ENCODE measurements at places on chromosomes 12 and 14. TPM values are rescaled to one million over a fixed set of nuclear protein-coding genes. Genes with fewer than 3 reads are reported as not detected.

The PPP1R1A gene
- 75.0 TPM for total RNA-seq

The DBX2 gene
- total RNA-seq: 0.14 TPM

The MUCL1 gene
- total RNA-seq: not detected

The SLC25A21 gene
- total RNA-seq: 0.77 TPM

The SLC35F4 gene
- not detected for total RNA-seq

The NAV3 gene
- total RNA-seq: 1.5 TPM

The OR6C2 gene
- not detected for total RNA-seq

The RASSF9 gene
- 7.3 TPM for total RNA-seq

DNA sequence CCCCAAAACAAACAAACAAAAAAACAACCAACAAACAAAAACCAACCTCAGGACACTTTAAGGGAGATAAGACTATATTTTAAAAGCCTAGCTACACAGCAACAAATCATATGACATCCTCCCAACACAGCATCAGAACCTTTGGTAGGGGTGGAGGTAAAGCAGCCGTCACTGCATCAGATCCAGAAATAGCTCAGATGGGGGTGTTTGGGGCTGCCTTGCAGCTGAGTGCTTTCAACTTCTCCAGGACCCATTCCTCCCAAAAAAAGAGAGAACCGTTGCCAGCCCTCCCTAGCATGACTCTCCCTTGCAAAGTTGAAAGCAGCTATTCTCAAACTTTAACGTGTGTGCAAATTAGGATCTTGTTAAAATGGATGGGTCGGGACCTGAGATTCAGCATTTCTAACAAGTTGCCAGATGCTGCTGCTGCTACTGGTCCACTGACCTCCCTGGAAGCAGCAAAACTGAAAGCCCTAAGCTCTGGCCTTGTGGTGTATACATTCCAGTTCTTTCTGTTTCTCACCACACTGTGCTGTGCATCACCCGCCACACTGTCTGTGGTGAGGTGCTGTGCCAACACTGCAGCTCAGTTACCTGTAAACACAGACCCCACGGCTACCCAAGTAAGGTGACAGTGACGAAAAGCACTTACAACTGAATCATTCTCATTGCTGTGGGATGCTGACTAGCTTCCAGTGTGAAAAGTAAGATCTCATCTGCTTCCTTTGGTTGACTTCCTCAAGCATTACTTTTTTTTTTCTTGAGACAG lies 54.0 kb downstream of the SLC38A1 start:
- DNase-seq: no peak

GRCh38 chr14:104688505-104689108 lies 811 bp upstream of the INF2 start:
- peak; percentile 55 for DNase-seq

GRCh38 chr12:108833355-108833733 lies 24.0 kb downstream of the SSH1 start:
- peak; percentile 44 for DNase-seq

DNA sequence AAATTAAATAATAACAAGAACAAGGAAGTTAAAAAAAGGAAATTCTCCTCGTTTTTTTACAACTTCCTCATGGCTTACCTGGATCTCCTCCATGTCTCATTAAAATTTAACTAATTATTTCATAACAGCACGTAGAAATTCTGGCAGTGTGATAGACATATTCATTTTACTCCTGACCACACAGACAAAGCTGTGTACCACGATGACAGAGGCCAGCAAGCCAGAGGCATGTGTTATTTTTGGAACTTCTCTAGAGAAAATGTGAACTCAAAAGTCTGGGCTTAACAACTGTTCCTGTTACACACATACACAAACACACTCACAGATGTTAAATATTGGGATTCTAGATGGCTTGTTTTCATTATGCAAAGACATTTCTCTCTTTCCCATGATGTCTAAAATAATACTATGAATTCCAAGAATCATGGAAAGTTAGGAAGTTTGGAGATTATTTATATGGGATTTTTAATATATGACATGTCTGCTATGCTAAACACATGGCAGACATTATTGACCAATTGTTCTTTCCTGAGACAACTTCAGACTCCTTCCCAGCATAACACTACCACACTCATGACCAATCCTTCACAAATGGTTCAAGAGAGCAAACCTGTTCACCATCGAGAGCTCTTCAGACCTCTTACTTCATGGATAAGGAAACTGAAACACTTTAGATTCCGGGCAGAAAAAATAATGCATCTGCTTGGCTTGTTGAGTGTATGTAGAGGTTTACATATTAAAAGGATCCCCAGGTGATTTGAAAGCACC lies 158.7 kb downstream of the DACT1 start:
- DNase-seq: no peak

- no peak for DNase-seq
Observed at GRCh38 chr12:106586803-106587684, 4.2 kb downstream of the RFX4 start.

DNA sequence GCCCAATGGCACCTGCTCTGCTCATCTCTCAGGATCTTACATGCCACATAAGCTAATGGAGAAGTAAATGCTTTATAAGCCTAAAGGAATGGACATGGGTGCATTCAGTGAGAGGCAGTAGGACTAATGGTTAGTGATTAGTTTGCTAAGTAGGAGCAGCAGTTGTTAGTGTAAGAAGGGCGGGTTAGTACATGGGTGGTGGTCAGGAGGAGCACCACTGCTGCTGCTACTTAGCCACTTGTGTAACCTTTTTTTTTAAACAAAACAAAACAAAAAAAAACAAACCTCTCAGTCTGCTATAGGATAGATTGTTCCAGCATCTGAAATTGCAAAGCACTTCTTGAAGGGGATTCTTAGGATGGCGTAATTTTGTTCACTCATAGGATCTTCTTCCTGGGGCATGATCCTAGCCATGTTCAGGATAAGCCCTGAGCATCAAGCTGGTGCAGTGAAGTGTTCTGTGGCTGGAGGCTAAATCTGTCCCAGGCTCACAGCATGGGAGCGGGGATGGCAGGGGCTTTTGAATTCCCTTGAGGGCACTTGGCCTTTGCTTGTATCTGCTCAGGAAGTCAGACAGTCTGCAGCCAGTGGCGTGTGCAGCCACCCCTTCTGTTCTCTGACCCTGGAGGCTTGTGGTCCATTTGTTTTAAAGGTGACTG lies 63.6 kb downstream of the CHST11 start:
- DNase-seq: no peak
